ENCODE measurements at places on chromosomes 7 and 10. TPM values are rescaled to one million over a fixed set of nuclear protein-coding genes. Genes with fewer than 3 reads are reported as not detected.

The EPDR1 gene
- 6.9 TPM for polyA plus RNA-seq

The PALD1 gene
- 2.2 TPM for polyA plus RNA-seq

GRCh38 chr7:156022483-156023459 is 210.5 kb upstream of the SHH start:
- no peak for DNase-seq

DNA sequence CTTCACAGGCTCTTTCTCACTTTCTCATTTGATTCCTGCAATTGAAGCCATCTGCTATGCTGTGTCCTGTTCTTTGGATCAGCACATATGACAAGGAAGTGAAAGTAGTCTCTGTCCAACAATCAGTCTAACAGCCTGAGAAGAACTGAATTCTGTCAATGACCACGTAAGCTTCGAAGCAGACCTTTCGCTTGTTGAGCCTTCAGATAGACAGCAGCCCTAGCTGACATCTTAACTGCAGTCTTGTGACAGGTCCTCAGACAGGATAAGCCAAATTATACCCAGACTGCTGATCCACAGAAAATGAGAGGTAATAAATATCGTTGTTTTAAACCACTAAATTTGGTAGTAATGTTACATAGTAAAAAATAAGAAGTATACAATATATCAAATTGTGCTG is 691.0 kb upstream of the LRRTM3 start:
- no peak for DNase-seq

DNA sequence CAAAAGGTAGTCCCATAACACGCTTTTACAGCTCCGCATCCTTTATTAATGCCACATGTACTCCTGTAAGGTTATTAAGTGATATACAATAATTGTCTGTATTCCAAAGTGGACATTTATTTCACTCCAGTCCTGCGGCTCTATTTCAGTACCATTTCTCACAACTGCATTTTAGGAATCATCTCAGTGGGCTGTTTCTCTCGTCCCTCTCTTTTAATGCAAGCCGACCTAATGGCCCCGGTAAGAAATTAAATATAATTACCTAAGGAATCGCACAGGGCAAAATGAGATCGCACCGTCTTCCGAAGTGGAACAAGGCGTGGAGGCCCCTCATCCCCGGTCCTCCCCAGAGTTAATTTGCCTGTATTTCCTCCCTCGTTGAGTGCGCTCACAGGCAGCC is 216.5 kb downstream of the RAB11FIP2 start:
- no peak for DNase-seq

Measured in immature natural killer cell (primary cell).